ENCODE measurements at places on chromosomes 7 and 10. TPM values are rescaled to one million over a fixed set of nuclear protein-coding genes. Genes with fewer than 3 reads are reported as not detected.

The CASD1 gene
- total RNA-seq = 12.5 TPM

The TMEM270 gene
- not detected for total RNA-seq

The CCDC186 gene
- total RNA-seq = 15.6 TPM

The GATA3 gene
- 163 TPM for total RNA-seq

The PNLIPRP2 gene
- total RNA-seq = not detected

The WDFY4 gene
- 1.0 TPM for total RNA-seq

The ZNF804B gene
- total RNA-seq = not detected

The SP8 gene
- not detected for total RNA-seq

The NSMCE4A gene
- 69.9 TPM for total RNA-seq

The FGFBP3 gene
- 1.3 TPM for total RNA-seq

The UTF1 gene
- not detected for total RNA-seq

The BMS1 gene
- total RNA-seq = 21.0 TPM

The SPDYE6 gene
- total RNA-seq = not detected

The GET4 gene
- 40.2 TPM for total RNA-seq

The GPNMB gene
- total RNA-seq = 0.73 TPM

The SEMA3D gene
- total RNA-seq = not detected

The FKBP9 gene
- total RNA-seq = 1.3 TPM

The COL1A2 gene
- total RNA-seq = 0.25 TPM

The HIBADH gene
- 14.5 TPM for total RNA-seq

The NACAD gene
- total RNA-seq = 0.02 TPM

The TRPV6 gene
- not detected for total RNA-seq

The GCC1 gene
- 18.1 TPM for total RNA-seq

The CYP3A4 gene
- not detected for total RNA-seq

The MKI67 gene
- 272 TPM for total RNA-seq

The LIPF gene
- not detected for total RNA-seq

The TASOR2 gene
- 63.0 TPM for total RNA-seq

The ATG9B gene
- 9.6 TPM for total RNA-seq

The RSBN1L gene
- 30.4 TPM for total RNA-seq

The LRMDA gene
- total RNA-seq = not detected

The ZNF746 gene
- 20.5 TPM for total RNA-seq

The OR2AE1 gene
- 0.30 TPM for total RNA-seq

The UCMA gene
- not detected for total RNA-seq

The CPA5 gene
- total RNA-seq = 1.7 TPM

The FAM237B gene
- not detected for total RNA-seq

The CYP2C8 gene
- 0.30 TPM for total RNA-seq

The FBXL13 gene
- not detected for total RNA-seq

The TRDMT1 gene
- 9.8 TPM for total RNA-seq
